ENCODE measurements at places on chromosomes 11 and 22.

- DNase-seq = peak; percentile 19
These were observed 14.3 kb upstream of the ANKK1 start for GRCh38 chr11:113373306-113373705.

- peak; percentile 50 for DNase-seq
These were observed 3.3 kb upstream of the BCL9L start for GRCh38 chr11:118928870-118929500.

- peak; percentile 14 for DNase-seq
These were observed 21.7 kb downstream of the CCDC81 start for GRCh38 chr11:86396396-86396795.

GRCh38 chr11:69381681-69382130, 87.8 kb downstream of the MYEOV start:
- no peak for DNase-seq

DNA sequence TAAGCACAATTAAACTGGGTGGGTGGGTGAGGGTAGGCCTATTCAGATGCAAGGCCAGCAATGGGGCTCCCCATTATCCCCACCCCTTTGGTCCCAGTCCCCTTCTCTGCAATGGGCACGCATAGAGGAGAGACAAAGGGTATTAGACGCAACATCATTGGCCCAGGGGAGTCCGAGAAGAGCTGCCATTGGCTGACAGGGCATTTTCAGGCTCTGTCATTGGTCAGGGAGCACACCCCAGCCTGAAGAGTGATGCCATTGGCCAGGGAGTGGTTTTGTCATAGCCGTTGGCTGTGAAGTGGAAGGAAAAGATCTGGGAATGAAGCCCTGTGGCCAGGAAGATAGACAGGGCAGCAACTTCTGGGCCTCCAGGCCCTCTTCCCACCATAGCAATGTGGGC, 2.8 kb upstream of the TRIM3 start:
- peak; percentile 11 for DNase-seq

DNA sequence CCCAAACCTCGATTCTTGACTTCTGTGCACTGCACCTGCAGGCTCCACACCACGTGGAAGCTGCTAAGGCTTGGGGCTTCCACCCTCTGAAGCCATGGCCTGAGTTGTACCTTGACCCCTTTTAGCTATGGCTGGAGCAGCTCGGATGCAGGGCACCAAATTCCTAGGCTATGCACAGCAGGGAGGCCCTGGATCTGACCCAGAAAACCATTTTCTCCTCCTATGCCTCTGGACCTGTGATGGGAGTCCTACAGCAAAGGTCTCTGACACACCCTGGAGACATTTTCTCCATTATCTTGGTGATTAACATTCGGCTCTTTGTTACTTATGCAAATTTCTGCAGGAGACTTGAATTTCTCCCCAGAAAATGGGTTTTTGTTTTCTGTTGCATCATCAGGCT, 309.2 kb upstream of the DDI1 start:
- no peak for DNase-seq

- DNase-seq = peak; percentile 69
These were observed 2.1 kb downstream of the CCND1 start for GRCh38 chr11:69642913-69643632.

DNA sequence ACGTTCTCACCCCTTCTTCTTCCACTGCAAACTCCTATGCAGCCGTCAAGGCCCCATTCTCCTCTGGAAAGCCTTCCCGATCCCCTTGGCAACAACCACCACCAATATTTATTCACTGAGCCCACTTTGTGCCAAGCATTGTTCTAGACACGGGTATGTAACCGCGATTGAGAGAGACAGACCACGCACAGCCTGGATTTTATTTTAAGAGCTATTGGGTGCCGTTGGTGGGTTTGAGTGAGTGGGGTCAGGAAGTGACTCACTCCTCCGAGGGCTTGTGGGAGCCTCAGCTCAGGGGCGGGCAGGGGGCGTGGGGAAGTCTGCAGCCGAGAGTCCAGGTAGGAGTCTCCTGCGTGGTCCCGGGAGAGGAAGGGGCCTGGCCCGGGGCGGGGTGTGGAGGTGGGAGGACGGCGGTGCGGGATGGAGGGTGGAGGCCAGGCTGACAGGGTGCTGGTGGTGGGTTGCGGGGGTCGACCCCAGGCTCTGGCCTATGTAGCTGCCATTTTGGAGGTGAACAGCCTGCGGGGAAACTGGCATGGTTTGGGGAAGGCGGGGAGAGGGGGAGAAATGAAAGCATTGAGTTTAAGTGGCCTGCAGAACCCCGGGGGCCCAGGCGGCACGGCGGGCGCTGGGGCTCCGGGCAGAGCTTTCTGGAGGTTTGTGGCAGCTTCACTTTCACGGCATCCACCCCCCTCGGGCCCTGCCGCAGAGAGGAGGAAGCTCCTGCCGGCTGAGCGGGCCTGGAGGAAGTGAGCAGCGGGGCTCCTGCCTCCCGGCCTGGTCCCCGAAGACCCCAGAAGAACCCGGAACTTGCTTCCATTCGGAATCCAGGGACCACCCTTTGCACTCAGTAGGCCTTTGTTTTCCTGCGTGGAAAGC, 547 bp downstream of the PARVG start:
- DNase-seq = no peak

DNA sequence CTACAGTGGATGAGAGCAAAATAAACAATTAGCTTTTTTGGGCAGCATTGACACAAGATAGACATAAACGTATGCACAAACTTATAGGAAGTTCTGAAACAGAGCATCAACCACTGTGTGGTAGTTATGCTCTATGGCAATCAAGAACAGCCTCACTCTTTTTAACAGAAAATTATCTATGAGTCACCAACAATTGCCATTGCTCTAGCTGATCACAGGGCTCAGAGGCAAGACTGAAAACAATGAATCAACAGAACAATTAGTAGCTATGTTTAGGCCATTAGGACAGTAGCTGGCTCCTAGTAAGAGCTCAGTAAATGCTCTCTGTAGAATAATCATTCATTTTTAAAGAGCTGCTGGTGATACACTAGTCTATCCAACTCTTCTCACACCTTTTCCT, 34.9 kb upstream of the PICALM start:
- no peak for DNase-seq

- no peak for DNase-seq
These were observed 28.1 kb upstream of the ALX4 start for GRCh38 chr11:44338026-44338425.

DNA sequence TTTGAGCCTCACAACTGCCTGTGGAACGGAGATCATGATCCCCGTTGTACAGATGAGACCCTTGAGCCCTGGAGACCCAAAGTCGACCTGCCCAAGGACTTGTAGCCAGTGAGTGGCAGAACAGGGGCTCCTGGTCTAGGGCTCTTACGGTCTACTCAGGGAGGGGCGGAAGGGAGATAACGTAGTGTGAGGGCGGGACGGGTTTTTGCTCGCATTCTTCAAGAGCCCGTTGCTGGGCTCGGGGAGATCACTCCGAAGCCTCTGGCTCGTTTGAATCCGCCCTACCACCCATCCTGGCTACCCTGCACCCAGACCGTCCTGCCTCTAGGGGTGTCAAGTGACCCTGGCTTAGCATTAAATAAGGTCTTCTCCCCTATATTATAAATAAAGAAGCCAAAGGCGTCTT, 639 bp downstream of the CRY2 start:
- no peak for DNase-seq

- DNase-seq = no peak
These were observed 4.5 kb downstream of the TMPRSS13 start for GRCh38 chr11:117924631-117925170.

GRCh38 chr11:47148903-47149531, 27.7 kb downstream of the ARFGAP2 start:
- no peak for DNase-seq

GRCh38 chr11:113141010-113141409, 173.4 kb upstream of the TTC12 start:
- no peak for DNase-seq

- DNase-seq = peak; percentile 38
These were observed 8.7 kb downstream of the TSKU start for GRCh38 chr11:76791861-76792260.

DNA sequence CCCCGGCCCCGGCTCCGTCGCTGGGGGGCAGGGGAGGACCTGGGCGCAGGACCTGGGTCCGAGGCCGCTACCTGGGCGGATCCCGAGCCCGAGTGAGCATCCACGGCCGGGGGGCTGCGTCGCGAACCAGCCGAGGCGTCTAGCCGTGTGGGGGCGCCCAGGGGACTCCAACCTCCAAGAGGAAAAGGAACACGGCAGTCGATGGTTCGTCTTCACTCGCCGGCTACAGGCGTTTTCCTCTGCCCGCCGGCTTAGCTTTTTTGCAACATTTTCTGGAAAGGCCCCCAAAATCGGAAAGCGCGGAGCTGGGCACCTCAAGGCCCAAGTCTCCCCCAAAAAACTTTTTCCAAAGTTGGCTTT, 666 bp downstream of the PDGFB start:
- DNase-seq = no peak

GRCh38 chr11:111982019-111982464, 43.2 kb upstream of the DLAT start:
- peak; percentile 25 for DNase-seq

DNA sequence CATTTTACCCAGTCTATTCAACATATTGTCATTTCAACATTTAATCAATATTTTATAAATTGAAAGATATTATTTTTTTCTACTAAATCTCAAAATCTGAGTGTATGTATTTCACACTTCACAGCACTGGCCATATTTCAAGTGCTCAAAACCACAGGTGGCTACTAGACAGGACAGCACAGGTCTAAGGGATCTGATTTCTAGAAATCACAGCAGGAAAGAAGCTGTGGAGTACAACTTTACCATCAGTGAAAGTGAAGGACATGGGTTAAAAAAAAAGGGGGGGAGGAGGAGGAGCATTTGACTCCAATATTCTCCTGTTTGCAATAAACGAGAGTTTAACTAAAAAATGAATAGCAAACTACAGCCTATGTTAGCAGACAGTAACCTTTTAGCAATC, 4.5 kb downstream of the PRDM10 start:
- no peak for DNase-seq

DNA sequence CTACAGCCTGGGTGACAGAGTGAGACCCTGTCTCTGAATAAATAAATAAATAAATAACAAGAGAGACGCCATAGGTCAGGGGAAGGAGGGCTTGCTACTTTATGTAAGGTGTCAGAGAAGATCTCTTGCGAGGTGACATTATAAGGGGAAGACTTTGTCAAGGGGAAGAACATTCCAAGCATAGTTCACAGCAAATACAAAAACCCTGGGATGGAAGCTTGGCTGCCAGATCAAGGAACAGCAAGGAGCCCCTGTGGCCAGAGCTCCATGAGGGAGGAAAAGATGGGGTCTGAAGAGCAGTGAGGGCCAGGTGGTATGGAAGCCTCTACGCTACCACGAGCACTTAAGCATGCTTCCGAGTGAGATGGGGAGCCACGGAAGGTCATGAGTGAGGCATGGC, 62.3 kb downstream of the AHNAK start:
- no peak for DNase-seq

GRCh38 chr11:125938418-125938817, 7.4 kb upstream of the VSIG10L2 start:
- DNase-seq = no peak

GRCh38 chr22:31828739-31829138, 74.9 kb downstream of the DEPDC5 start:
- no peak for DNase-seq

Measured in NCI-H226 (cell line).